Caco-2 (cell line): ENCODE measurements at places on chromosomes 3 and 15. TPM values are rescaled to one million over a fixed set of nuclear protein-coding genes. Genes with fewer than 3 reads are reported as not detected.

DNA sequence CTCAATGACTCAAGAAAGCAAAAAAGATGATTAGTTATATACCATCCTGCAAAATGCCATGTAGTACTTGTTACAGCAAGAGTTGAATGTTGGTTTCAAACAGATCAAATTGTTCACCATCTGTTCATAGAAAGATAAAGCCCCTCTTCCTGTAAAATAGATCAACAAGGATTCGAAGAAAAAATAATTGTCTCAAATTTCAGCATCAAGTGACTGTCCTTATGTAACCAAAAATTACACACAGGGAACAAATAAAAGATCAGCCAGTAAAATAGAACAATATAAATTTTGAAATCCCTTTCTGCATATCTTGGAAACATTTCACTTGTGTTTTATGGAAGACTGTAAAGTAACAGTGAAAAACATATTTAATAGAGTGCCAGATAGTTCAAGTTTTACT, 165.1 kb upstream of the STAC start:
- no peak for DNase-seq

- DNase-seq: peak; percentile 61
These were observed 6.7 kb downstream of the EPHA3 start for GRCh38 chr3:89113893-89114840.

Gene GOLGA8M
- total RNA-seq: not detected in 2 replicates

Gene ITGB5
- total RNA-seq: 123 and 132 TPM in 2 replicates

Gene NLGN1
- not detected in 2 replicates for total RNA-seq

Gene ANKRD63
- total RNA-seq: 0.28 and 0.79 TPM in 2 replicates
